ENCODE measurements at places on chromosomes 6 and 20. TPM values are rescaled to one million over a fixed set of nuclear protein-coding genes. Genes with fewer than 3 reads are reported as not detected.

The KCNK17 gene
- total RNA-seq, result not detected

The VIP gene
- not detected for total RNA-seq

The LY86 gene
- total RNA-seq, result not detected

The EEF1E1 gene
- 36.2 TPM for total RNA-seq

The SRC gene
- 21.4 TPM for total RNA-seq

The IP6K3 gene
- not detected for total RNA-seq

The GABRR1 gene
- not detected for total RNA-seq

The TRERF1 gene
- total RNA-seq, result 1.2 TPM

The ZDHHC14 gene
- 4.1 TPM for total RNA-seq

The SLC35D3 gene
- not detected for total RNA-seq

The SNAI1 gene
- total RNA-seq, result 2.9 TPM

The VSTM2L gene
- total RNA-seq, result 2.9 TPM

The C6orf52 gene
- 0.38 TPM for total RNA-seq

The MOG gene
- not detected for total RNA-seq

The RIPOR3 gene
- 1.1 TPM for total RNA-seq

The ATP6V1G2 gene
- total RNA-seq, result 2.6 TPM

The PTGIS gene
- 209 TPM for total RNA-seq

The PCSK2 gene
- total RNA-seq, result not detected

The SS18L1 gene
- 21.2 TPM for total RNA-seq

The FAM229B gene
- 44.3 TPM for total RNA-seq

Measured in smooth muscle cell of the coronary artery (primary cell).